ENCODE measurements at places on chromosomes 7 and 10. TPM values are rescaled to one million over a fixed set of nuclear protein-coding genes. Genes with fewer than 3 reads are reported as not detected.

DNA sequence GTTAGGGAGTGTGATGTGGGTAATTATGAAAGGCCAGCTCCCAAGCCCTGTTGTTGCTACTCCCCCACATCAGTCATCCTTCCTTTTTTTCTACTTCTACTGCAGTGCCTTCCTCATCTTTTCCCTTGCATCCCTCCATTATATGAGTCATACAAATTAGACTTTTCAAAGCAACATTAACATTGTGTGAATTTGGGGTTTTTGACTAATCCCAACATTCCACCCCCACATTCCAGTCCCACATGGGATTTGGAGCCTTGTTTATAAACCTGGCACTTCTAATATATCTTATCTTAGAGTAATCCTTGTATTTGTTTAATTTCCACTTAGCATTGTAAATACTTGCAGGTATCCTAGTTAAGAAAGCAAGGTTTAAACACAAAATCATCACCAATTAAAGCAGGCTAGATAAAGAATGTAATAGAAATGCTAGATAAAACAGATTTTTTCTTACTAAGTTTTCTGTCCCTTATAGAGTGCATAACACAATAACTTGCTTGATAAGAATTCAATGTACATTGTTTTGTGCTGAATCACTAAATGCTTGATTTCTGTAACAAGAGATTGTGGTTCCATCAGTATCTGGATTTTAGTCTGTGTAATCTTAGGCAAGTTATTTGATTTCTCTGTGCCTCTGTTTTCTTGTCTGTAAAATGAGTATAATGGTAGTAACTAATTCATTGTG lies 165.8 kb downstream of the CFTR start:
- DNase-seq, result no peak
- no peaks in the 10 kb centered on the region for H3K36me3 ChIP-seq
- no peaks in the 10 kb centered on the region for H3K27me3 ChIP-seq
- H3K4me1 ChIP-seq, result no peaks in the 10 kb centered on the region
- no peak overlapping the region for H3K27ac ChIP-seq
- no peak overlapping the region for H3K4me3 ChIP-seq

Gene SPDYE6
- not detected for total RNA-seq

Gene ACTL6B
- not detected for total RNA-seq

DNA sequence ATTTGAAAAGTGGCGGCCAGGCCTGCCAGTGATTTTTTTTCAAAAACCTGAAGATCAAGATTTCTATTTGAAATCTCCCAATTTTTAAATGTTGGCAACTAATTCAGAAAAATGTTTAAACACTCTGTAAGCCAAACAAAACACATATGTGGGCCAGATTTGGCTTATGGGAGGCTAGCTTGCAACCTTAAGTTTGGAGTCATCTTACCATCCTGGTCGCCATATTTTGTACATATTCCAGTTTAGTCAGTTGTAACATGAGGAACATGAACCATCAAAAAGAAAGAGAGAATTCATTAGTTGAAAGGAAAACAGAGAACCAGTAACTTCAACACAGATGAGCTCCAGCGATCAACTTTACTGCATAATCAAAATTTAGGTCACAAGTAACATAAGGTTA lies 115.4 kb downstream of the TMEM26 start:
- no peak overlapping the region for H3K27ac ChIP-seq
- no peaks in the 10 kb centered on the region for H3K4me1 ChIP-seq
- H3K4me3 ChIP-seq, result no peak overlapping the region

GRCh38 chr10:114245121-114245791 lies 6.2 kb downstream of the VWA2 start:
- no peak for DNase-seq
- H3K36me3 ChIP-seq, result no peaks in the 10 kb centered on the region
- no peak overlapping the region for H3K4me3 ChIP-seq
- peaks cover 44% of the 10 kb centered on the region for H3K27me3 ChIP-seq
- no peaks in the 10 kb centered on the region for H3K4me1 ChIP-seq

DNA sequence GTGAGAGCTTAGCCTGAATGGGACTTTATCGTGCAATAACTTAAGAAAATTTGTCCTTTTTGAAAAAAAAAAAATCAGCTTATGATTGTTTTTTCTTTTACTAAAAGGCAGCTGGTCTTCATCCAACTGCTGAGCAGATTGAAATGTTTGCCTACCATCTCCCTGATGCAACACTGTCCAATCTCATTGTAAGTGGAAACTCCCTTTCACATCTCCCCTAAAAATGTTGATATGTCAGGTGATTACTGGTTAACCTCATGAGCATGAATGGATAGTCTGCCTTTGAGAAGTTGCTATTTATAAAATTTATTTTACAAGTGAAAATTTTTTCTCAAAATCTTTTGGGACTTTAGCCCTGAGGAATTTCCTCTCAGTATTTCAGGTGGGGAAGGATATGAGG lies 17.8 kb upstream of the HKDC1 start:
- no peak overlapping the region for H3K27ac ChIP-seq
- no peaks in the 10 kb centered on the region for H3K4me1 ChIP-seq
- no peaks in the 10 kb centered on the region for H3K27me3 ChIP-seq

Gene SERPINE1
- total RNA-seq, result 4.5 TPM

DNA sequence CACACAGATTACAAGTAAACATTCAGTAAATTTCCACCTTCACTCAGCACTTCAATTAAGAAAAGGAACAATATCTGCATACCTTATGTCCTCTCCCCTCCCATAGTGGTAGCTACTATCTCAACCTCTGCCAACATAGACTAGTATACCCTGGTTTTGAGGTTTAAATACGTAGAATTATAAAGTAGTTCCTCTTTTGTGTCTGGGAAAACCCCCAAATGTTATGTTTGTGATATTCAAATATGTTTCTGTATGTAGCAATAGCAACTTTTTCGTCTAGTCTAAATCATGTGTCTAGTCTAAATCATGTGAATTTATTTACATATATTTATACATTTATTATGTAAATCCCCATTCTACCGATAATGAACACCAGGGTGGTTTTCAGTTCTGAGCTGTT lies 13.2 kb upstream of the CAMK2B start:
- peaks cover 3% of the 10 kb centered on the region for H3K27me3 ChIP-seq
- DNase-seq, result no peak
- H3K4me3 ChIP-seq, result no peak overlapping the region
- no peaks in the 10 kb centered on the region for H3K4me1 ChIP-seq
- H3K27ac ChIP-seq, result no peak overlapping the region

GRCh38 chr10:64396105-64396708 lies 875.0 kb downstream of the REEP3 start:
- no peak overlapping the region for H3K4me3 ChIP-seq
- DNase-seq, result no peak
- H3K27me3 ChIP-seq, result no peaks in the 10 kb centered on the region
- H3K27ac ChIP-seq, result no peak overlapping the region
- H3K36me3 ChIP-seq, result no peaks in the 10 kb centered on the region

- H3K27ac ChIP-seq, result no peak overlapping the region
- no peaks in the 10 kb centered on the region for H3K27me3 ChIP-seq
- H3K4me1 ChIP-seq, result no peaks in the 10 kb centered on the region
- no peak for DNase-seq
- H3K4me3 ChIP-seq, result no peak overlapping the region
Observed at GRCh38 chr7:124072603-124073309, 39.9 kb upstream of the TMEM229A start.

DNA sequence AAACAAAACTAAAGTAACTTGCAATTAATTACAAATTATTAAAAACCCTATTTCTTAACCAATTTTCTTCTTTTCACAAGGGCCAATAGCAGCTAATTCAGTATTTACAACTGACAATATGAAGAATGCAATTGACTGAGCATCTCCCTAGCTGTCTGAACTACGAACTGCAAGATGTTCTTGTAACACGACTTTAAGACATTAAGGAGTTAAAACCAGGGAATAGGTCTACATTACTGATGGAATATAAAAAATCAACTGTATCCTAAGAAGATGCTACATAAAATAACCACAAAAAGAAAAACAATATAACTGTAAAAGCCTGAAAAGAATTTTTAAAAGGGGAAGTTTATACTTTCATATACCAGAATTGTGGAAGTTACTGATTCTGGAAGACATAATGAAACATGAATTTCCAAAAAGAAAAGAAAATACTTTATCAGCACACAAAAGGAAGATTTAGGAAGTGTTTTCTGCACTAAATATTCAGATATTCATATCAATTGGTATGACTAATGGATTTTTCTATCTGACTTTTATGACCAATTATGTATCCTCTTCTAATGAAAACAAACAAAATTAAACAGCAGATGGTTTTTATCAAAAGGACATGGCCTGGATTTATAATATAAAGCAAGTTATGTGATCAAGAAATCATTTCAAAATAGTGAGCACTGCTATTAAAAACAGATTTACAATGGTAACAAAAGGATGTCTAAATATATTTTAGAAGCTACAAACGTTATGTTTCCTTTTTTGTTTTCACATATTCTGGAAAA lies 1.6 kb downstream of the GPR22 start:
- no peak for DNase-seq
- H3K27me3 ChIP-seq, result no peaks in the 10 kb centered on the region
- H3K4me1 ChIP-seq, result no peaks in the 10 kb centered on the region
- H3K4me3 ChIP-seq, result no peak overlapping the region
- no peak overlapping the region for H3K27ac ChIP-seq

GRCh38 chr10:127976701-127977356 lies 69.9 kb downstream of the PTPRE start:
- H3K27ac ChIP-seq, result peak overlapping the region; percentile 66
- no peaks in the 10 kb centered on the region for H3K27me3 ChIP-seq
- no peaks in the 10 kb centered on the region for H3K36me3 ChIP-seq
- H3K4me1 ChIP-seq, result no peaks in the 10 kb centered on the region

DNA sequence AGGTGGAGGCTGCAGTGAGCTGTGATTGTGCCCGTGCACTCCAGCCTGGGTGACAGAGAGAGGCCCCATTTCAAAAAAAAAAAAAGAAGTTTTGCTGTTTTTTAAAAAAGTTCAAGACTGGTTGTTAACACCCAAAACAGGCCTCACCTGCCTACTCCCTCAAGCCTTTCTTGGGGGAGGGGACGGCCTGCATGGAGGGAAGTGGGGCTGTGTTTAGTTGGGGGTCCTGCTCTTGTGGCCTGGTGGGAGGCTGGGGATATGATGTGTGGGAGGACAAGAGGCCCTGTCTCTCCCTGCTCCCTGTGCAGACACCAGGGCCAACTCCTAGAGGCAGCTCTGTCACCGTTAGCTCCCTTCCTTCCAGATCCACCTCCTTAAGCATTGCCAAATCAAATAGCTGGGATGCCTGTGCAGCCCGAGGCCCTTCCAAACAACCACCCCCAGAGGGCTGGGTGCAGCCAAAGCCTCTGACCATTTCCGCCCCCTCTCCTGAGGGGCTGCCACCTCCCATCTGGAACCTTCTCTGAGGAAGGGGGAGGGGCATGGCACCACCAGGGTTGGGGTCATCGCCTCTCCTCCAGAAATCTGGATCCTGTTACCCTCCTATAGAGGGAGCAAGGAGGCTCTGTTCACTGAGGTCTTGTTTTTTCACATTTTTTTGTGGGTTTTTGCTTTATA lies 32.9 kb upstream of the ANKRD2 start:
- H3K36me3 ChIP-seq, result no peaks in the 10 kb centered on the region
- no peak overlapping the region for H3K27ac ChIP-seq
- no peaks in the 10 kb centered on the region for H3K27me3 ChIP-seq
- H3K4me3 ChIP-seq, result no peak overlapping the region
- no peak for DNase-seq
- peaks cover 20% of the 10 kb centered on the region for H3K4me1 ChIP-seq

Gene UPK3B
- total RNA-seq, result 4.9 TPM

DNA sequence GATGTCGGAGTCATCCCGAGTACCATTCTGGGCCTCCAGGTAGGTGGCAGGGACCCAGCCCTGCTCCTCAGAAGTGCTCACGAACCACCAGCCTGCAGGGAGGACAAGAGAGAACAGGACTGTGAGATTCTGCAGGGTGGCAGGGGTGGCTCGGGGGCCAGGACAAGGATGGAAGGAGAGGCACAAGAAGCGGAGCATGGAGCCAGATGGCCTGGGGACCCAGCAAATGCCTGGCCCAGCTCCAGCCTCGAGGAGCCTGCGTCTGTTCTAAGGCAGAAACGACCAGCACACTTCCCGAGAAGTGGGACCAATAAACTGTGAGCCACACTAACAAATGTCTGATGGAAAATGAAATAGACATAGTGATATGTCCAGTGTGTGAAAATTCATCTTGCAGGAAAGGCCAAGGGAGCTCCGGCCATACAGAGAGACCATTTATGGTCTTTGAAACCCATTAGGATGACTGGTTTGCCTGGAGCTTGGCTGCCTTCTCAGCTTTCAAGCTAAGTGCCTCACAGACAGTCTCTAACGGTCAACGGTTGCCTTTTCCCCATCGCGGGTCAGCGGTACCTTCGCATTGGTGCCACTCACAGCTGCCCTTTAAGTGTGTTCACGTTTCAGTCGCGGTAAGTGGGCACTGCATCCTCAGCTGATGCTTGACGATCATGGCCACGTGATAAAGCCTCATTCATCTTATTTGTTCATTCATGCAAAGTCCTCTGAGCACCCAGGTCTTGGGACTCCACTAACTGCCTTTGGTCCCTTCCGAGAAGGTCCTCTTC lies 133.8 kb downstream of the NEURL1 start:
- H3K4me3 ChIP-seq, result no peak overlapping the region
- H3K27ac ChIP-seq, result no peak overlapping the region

Gene HKDC1
- total RNA-seq, result 26.8 TPM

GRCh38 chr7:26193432-26194207 lies 6.9 kb downstream of the HNRNPA2B1 start:
- H3K27ac ChIP-seq, result peak overlapping the region; percentile 27
- H3K4me3 ChIP-seq, result no peak overlapping the region
- no peaks in the 10 kb centered on the region for H3K27me3 ChIP-seq

GRCh38 chr7:35721288-35721687 lies 26.4 kb upstream of the HERPUD2 start:
- H3K36me3 ChIP-seq, result no peaks in the 10 kb centered on the region
- H3K4me1 ChIP-seq, result peaks cover 4% of the 10 kb centered on the region
- DNase-seq, result no peak
- H3K27ac ChIP-seq, result no peak overlapping the region
- H3K27me3 ChIP-seq, result no peaks in the 10 kb centered on the region
- H3K4me3 ChIP-seq, result no peak overlapping the region

GRCh38 chr10:12097791-12098190 lies 29.0 kb downstream of the DHTKD1 start:
- H3K36me3 ChIP-seq, result peaks cover 42% of the 10 kb centered on the region
- H3K27me3 ChIP-seq, result no peaks in the 10 kb centered on the region
- H3K4me3 ChIP-seq, result no peak overlapping the region
- H3K27ac ChIP-seq, result peak overlapping the region; percentile 32
- H3K4me1 ChIP-seq, result no peaks in the 10 kb centered on the region

- no peaks in the 10 kb centered on the region for H3K4me1 ChIP-seq
- no peaks in the 10 kb centered on the region for H3K36me3 ChIP-seq
- H3K4me3 ChIP-seq, result no peak overlapping the region
- no peak overlapping the region for H3K27ac ChIP-seq
- DNase-seq, result no peak
Observed at GRCh38 chr7:124618871-124619270, 146.7 kb downstream of the GPR37 start.

Gene CFAP46
- not detected for total RNA-seq

Gene LRRC4
- 1.2 TPM for total RNA-seq

- peaks cover 37% of the 10 kb centered on the region for H3K4me1 ChIP-seq
- no peaks in the 10 kb centered on the region for H3K27me3 ChIP-seq
- H3K36me3 ChIP-seq, result no peaks in the 10 kb centered on the region
- DNase-seq, result peak; percentile 33
- no peak overlapping the region for H3K4me3 ChIP-seq
Observed at GRCh38 chr7:47480576-47481538, 101.1 kb downstream of the TNS3 start.

- H3K27ac ChIP-seq, result no peak overlapping the region
- no peaks in the 10 kb centered on the region for H3K4me1 ChIP-seq
- H3K36me3 ChIP-seq, result no peaks in the 10 kb centered on the region
- no peak for DNase-seq
- H3K27me3 ChIP-seq, result no peaks in the 10 kb centered on the region
- no peak overlapping the region for H3K4me3 ChIP-seq
Observed at GRCh38 chr10:92830478-92831389, 17.6 kb upstream of the EXOC6 start.

Gene IGFBP1
- total RNA-seq, result not detected

Gene HIF1AN
- 47.2 TPM for total RNA-seq

GRCh38 chr10:92573091-92573797 lies 649 bp downstream of the IDE start:
- H3K4me1 ChIP-seq, result peaks cover 49% of the 10 kb centered on the region
- no peaks in the 10 kb centered on the region for H3K27me3 ChIP-seq
- H3K36me3 ChIP-seq, result no peaks in the 10 kb centered on the region

Data from transverse colon (tissue), 4 donors.